HS-27A (cell line): ENCODE measurements at places on chromosomes 3 and 15.

- no peak for DNase-seq
These were observed 63.7 kb upstream of the PLCL2 start for GRCh38 chr3:16821053-16821452.

- no peak for DNase-seq
These were observed 260.4 kb upstream of the GPR149 start for GRCh38 chr3:154690413-154690812.

DNA sequence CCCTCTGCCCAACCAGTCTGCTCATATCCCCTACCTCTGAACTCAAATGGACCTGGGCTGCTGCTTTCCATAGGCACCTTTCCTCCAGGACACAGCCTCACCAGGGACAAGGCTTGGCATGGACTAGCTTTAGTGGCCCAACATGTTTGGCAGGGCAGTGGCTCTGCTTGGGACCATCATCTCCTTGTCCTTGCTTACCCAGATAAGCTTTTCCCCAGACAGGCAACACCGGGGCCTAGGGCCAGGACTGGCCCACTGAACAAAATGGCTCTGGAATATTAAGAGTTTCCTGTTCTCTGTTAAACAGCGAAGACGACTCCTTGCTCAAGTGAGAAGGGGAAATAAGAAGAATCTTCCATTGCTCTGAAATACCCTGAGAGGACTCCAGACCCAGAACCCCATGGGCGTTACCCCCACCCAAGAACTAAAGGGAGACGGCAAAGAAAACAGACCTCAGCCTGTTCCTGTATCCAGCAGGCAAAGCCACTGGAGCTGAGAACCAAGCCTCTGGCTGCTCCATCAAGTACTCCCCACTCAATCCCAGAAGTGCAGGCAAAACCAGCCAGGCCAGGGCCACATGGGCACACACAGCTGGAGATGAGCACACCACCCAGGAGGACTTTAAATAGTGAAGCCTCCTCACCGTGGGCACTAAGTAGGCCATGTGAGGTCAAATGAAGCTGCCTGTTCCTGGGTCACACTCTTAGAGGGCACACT is 45.5 kb downstream of the CTNNB1 start:
- no peak for DNase-seq

GRCh38 chr3:69149586-69149985 is 27.2 kb upstream of the LMOD3 start:
- DNase-seq, result no peak

DNA sequence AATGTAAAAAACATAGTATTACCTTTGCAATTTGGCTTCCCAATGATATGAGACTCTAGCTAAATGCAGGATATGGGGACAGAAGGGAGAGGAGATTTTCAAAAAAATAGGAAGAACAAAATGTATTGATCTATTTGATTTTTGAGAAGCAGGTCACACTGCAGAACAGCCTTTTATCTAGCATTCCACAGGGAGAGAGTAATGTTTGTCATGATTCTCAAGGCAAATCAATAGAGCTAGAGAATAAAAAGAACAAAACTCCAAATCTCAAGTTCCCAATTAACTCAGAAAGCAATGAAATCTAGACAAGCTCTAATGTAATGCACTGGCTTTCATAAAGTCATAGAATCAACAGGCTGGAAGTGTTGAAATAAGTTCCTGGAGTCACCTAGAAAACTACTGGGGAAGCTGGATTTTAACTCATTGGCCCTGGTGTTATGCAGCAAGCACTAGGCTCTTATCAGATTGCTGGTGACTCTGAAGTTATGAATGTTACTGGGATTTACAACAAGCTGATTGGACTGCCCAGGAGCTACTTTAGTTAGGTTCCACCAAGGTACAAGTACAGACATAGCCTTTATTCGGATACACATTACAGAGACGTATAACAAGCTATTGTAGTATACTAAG is 442.8 kb downstream of the FGF12 start:
- no peak for DNase-seq

DNA sequence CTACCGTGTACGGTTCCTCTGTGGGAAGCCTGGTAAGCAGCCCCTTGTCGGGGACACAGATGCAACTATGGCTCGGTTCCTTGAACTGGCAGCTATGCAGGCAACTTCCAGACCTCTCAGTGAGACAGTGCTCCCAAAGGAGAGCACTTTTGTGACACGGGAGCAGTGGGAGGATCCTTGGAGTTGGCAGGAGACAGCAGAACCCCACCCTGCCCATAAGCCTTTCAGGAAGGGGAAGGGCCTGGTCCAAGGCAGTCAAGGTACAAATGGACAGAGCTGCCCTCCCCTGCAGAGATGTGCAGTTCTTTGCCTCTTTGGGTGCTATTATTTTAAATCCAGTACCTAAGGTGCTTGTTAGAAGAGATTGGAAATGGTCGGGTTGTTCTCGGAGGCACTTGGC is 94.5 kb downstream of the MESD start:
- DNase-seq, result no peak

GRCh38 chr15:44038755-44039191 is 156.3 kb downstream of the FRMD5 start:
- DNase-seq, result no peak

GRCh38 chr3:133058243-133058642 is 20.1 kb downstream of the TMEM108 start:
- no peak for DNase-seq

DNA sequence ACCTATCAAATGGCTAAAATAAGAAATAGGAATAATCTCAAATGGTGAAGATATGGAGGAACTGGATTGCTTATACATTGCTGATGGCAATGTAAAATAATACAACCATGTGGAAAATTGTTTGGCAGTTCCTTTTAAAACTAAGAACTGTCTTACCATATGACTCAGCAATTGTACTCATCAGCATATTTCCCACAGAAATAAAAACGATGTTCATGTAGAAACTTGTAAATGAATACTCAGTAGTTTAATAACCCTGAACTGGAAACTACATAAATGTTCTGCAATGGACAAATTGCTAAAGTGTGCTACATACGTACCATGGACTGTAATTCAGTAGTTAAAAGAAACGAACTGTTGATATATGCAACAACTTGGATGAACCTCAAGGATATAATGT is 253.9 kb upstream of the RBMS3 start:
- no peak for DNase-seq

DNA sequence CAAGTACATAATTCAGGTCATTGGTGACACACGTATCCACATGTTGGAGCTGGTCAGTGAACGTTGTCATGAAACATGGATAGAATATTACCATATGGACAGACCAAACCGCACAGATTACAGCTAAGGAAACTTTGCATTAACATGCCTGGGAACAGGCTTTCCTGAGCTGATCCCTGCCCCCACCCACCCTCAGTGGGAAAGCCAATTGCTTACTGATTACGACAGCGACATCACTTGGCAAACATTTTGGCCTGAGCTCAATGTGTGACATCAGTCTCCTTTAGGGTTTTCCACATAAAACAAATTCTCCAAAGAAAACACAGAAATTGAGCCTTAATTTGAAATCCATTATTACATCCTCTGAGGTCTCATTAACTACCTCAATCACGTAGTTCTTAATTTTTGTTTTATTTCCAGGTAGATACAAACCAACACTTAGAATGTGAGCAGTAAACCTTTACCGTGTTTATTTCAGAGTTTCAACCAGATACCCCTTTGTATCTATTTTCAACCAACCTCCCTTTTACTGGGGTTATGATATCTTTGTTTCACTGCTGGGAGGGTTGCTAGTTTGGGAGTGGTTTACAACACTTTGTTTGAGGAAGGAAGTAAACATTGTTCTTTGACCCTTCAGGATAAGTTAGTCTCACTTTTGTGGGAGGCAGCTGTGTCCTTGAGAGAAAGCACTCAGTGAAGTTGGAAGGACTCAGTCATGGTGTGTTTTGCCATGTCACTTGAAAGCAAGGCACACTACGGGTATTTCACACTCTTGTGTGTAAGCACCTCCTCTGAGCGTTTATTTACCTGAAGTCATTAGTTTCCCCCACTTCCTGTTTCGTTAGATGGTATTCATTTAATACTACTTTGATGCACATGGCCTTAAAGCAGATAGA is 103.1 kb downstream of the CMSS1 start:
- no peak for DNase-seq

DNA sequence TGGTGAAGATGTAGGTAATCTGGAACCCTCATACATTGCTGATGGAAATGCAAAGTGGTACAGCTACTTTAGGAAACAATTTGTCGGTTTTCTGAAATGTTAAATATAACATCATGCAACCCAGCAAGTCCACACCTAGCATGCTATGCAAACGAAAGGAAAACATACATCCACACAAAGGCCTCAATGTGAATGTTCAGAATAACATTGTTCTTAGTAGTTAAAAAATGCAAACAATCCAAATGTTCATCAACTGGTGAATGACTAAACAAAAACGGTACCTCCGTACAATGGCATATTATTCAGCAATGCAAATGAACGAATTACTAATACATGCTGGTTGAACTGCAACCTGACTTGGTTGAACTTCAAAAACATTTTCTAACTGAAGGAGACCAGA is 423.3 kb upstream of the THRB start:
- no peak for DNase-seq

DNA sequence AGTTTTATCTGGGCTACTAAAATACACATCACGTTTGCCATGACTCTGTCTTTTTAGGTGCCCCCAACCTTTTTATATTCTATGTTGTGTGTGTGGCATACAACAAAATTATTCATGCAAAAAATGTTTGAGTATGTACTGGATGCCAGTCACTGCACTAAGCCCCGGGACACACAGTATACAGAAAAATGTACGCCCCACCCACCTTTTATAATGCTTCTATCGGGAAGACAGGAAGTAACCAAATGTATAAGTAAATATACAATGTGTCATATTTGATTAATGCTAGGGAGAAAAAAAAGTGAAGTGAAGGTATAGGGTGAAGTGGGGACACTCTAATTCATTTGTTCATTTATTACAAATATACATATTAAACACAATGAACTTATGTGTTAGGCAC is 503.4 kb upstream of the MDFIC2 start:
- no peak for DNase-seq

DNA sequence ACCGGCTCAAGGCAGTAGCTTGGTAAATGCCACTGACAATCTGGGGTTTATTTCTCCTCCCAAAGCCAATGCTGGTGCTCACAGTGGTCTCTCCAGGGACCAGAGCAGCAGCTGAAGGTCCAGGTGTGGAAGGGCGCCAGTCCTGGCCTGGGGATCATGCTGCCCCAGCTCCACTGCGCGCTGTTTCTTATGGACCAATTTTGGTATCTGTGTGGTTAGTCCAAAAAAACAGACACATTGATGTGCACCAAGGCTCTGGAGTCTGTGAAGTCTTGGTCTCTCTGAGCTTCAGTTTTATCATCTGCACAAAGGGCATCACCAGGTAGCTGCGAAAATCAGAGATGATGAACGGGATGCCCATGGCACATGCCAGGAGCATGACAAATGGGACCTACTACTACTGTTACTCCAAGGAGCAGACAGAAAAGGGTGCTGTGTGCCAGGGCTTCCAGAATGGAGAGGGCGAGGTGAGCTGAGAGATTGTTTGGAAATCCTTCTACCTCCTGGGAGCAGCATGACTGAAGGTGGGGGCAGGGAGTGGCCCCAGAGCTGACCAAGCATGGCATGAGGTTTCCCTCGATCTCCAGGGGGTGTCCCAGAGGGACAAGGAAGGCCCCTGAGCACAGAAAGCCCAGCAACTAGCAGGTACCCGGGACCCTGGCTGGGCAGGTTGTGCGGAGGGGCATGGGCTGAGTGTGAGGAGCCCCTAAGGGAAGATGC is 134.3 kb upstream of the PRR20G start:
- DNase-seq, result no peak

DNA sequence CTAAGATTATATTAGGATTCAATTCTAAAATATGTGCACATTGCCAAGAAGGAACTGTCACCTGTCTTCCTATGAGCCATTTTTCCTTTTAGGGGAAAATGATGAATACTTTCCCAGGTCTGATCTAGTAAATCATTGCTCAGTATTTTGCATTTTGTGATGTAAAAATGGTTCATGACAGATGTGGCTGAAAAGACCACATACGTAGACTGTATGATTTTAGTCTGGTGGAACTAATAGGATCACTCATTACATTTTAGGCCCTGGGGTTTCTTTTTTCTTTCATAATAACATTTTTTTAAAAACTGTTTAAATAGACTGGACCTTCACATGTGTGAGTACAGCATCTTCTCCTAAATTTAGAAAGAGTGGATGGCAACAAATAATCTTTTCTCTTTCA is 201.7 kb upstream of the MLF1 start:
- DNase-seq, result no peak
